ENCODE measurements at places on chromosomes 16 and 17. TPM values are rescaled to one million over a fixed set of nuclear protein-coding genes. Genes with fewer than 3 reads are reported as not detected.

GRCh38 chr16:55597928-55598327, 31.4 kb downstream of the CAPNS2 start:
- no peak for DNase-seq
- no peak overlapping the region for H3K27ac ChIP-seq
- H3K36me3 ChIP-seq: no peaks in the 10 kb centered on the region

CSH1 gene
- total RNA-seq: not detected

GCGR gene
- not detected for total RNA-seq

JPT1 gene
- total RNA-seq: 263 TPM

GRCh38 chr17:5181509-5182305, 10.0 kb downstream of the ZNF594 start:
- no peaks in the 10 kb centered on the region for H3K27me3 ChIP-seq
- H3K27ac ChIP-seq: no peak overlapping the region
- H3K4me3 ChIP-seq: no peak overlapping the region
- DNase-seq: no peak

DNA sequence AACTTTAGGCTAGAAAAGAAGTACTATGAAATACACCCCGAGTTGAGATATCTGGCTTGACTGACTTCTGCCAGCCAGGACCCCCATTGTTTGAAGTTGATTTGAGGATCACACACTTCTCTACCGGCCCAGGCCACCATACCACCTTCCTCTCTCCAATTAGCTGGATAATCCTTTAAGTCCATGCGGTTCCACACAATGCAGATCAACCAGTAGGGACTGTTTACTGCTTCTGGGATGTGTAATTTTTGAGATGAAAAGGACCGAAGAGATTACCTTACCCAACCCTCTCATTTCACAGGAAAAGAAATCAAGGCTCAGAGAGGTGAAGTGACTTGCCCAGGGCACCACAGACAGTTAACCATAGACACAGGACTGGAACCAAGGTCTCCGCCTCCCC, 20.5 kb downstream of the ERN1 start:
- no peaks in the 10 kb centered on the region for H3K27me3 ChIP-seq
- no peak overlapping the region for H3K4me3 ChIP-seq
- peaks cover 9% of the 10 kb centered on the region for H3K36me3 ChIP-seq
- H3K27ac ChIP-seq: peak overlapping the region; percentile 63
- H3K4me1 ChIP-seq: peaks cover 62% of the 10 kb centered on the region

PROCA1 gene
- 4.5 TPM for total RNA-seq

DNA sequence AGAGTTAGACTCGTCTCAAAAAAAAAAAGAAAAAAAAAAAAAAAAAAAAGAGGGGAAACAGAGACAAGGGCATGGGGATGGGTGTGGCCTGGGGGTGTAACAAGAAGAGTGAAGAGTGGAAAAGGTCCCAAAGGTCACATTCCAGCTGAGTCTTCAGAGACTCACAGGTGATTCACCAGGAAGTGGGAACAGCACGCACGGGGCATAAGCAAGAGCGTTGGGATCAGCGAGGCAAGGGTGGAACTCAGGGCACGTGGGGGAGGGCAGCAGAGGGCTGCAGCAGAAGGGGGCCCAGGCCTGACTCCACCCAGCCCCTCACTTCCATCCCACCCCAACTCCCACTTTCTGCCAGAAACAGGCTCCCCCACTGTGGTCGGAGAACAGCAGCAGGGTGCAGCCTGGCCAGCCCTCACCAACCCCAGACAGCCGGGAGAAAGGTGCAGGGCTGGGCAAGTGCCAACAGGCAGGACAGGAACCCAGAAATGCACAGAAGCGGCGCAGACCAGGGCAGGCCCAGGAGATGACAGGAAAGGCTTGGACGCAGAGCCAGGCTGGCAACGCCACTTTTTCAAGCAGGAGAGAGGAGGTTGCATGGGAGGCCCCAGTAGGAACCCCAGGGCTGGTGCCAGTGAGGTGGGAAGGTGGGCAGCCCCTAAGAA, 3.3 kb downstream of the MEAK7 start:
- H3K4me1 ChIP-seq: peaks cover 24% of the 10 kb centered on the region
- peaks cover 15% of the 10 kb centered on the region for H3K36me3 ChIP-seq
- H3K27ac ChIP-seq: no peak overlapping the region

IL17C gene
- not detected for total RNA-seq
